ENCODE measurements at places on chromosomes 1 and 21.

DNA sequence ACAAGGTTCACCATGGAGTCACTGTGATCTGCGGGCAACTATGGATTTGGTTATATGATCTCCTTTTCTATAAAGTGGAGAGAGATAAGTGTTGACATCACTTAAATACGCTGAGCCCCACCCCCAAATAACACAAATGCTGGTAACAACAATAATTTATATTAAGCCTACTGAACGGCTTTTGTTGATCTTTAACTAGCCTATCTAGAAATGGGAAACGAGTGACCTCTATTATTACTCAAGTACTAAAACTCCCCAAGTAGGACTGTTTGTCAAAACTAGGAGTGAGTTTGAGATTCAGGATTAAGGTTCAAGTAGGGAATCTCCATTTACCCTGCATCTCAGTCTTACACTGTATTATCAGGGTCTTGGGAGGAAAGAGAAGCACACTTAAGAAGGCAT, 52.2 kb downstream of the MAP3K7CL start:
- no peak for DNase-seq

DNA sequence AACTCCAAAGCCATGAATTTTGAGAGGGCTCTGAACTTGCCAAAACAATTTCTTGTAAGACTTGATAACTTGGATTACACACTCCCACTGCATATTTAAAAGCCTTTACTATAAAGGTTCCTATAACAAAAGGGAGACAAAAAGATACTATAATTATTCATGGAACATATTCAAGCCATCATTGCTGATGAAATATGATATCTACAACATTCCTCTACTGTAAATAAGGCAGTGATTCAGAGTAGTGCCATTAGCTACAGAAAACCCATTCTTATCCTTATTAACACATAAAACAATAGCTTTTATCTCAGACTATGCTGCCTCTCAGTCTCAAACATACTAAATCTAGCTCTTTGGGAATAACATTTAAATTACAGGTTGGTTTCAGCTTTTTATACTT, 675.5 kb upstream of the CXADR start:
- DNase-seq, result no peak

GRCh38 chr1:180521474-180522212, 19.3 kb upstream of the ACBD6 start:
- no peak for DNase-seq

- DNase-seq, result peak; percentile 39
These were observed 251.6 kb downstream of the AKT3 start for GRCh38 chr1:243598433-243598832.

DNA sequence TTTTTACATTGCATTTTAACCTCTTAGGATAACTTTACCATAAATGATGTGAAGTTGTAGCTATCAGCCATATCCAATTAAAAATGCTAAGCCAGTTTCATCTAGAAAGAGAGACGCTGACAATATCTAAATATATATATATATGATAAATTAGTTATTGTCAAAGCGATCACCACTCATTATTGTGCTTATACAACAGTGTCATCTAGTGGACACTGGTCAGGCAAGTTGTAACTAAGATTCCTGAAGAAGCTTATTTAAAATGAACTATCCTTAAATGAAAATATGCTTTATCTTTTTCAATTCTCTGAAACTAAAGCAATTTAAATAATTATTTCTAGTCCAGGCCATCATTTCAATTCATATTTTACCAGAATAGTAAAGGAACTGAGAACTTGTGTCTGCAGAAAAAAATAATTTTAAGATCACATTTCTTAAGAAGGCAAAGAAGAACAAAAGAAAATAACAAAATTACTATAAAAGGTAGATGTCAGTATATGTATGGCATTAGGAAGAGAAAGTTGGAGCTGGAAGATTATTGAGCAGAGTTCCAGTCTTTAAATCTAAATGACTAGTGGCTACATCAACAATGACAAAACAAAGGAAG, 193.3 kb upstream of the SNX7 start:
- no peak for DNase-seq

DNA sequence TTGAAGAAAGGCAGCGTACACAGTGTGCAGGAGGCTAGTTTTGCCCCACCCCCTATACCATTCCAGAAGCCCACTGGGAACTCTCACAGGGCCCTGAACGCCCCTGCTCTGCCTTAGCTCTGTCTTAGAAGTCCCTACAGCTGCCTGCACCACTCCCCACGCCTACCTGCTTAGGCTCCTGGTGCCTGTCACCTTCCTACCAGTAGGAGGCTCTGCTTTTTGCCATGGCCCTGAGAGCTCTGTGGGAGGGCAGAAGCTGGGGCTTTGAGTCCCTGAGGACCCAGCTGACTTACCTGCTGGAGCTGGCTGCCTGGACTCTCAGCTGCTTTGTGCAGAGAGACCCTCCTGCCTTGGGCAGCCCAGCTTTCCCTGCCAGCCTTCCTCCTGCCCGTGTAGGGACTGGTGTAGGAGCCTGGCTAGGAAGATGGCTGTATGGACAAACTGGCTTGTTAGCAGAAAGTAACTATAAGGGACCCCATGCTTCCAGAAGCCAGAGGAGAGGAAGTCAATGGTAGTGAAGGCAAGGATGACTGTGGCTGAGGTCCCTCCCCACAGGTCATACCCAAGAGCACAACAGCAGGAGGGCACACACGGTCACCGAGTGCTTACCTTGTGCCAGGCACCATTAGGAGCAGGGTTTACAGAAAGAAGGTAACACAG, 9.8 kb upstream of the CELSR2 start:
- DNase-seq, result peak; percentile 36

- no peak for DNase-seq
These were observed 444.7 kb upstream of the NFIA start for GRCh38 chr1:60637651-60638050.

DNA sequence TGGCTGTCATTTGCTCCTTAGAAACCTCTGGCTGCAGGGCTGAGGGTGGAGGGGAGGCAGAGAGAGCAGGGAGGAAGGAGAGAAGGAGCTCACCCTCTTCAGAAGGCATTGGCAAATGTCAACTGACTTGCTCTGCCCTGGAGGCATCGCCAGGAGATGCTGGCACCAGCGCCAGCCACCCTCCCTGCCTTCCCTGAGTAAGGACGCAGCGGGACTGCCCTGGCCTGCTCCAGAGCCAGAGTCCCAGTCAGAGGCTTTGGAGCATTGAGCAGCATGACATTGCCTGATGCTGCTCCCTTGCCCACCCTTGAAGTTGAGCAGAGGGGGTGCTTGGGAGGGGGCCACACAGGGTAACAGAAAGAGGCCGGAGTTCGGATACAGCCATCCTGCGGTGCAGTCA, 62.3 kb downstream of the DISP3 start:
- no peak for DNase-seq

DNA sequence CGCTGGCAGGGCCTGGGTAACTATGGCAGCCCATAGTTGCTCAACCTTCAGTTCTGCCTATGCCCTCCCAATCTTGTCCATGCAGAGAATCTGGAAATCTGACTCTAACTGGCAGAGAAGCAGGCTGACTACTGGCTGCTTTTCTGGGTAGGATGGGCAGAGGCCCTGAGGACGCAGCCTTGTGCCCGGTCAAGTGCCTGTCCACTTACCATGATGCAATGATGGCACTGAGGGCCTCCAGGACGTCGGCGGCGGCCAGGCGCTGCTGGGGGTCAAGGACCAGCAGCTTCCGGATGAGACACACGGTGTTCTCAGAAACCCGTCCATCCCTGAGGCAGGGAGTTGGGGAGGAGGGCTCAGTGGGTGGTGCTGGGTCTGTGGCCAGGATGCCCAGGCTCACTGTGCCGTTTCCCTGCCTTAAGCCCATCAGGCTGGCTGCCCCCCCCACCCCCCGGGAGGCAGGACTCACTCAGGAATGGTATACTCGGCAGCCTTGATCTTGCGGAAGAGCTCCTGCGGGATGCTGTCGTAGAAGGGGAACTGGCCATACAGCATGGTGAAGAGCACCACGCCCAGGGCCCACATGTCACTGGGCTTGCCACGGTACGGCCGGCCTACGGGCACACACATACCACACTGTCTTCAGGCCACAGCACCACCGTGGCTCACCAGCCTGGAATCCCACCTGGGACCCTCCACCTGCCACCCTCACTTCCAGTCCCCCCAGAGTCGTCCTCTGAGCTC, 20.4 kb upstream of the EVA1B start:
- no peak for DNase-seq

GRCh38 chr1:30908696-30909364, at the start of gene SDC3:
Gene SDC3, minus strand, starts transcription at chr1:30908758. Its CDS starts 172 bp downstream, at chr1:30908586.
- DNase-seq, result no peak

DNA sequence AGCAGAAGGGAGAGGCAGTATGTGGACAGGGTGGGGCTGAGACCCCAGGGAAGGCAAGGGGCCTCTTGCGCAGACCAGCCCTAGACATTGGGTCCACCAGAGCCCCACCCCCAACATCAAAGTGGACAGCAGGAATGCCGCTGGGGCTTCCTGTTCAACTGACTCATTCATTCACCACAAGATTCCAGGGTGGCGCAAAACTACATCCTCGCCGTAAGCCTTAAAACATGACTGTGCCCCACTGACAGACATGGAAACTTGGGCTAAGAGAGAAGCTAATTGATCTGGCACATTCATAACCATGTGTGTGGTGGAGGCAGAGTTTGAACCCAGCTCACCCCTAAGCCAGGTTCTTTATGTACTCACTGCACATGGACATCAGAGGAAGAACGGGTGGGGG, 14.0 kb downstream of the COL16A1 start:
- DNase-seq, result no peak

DNA sequence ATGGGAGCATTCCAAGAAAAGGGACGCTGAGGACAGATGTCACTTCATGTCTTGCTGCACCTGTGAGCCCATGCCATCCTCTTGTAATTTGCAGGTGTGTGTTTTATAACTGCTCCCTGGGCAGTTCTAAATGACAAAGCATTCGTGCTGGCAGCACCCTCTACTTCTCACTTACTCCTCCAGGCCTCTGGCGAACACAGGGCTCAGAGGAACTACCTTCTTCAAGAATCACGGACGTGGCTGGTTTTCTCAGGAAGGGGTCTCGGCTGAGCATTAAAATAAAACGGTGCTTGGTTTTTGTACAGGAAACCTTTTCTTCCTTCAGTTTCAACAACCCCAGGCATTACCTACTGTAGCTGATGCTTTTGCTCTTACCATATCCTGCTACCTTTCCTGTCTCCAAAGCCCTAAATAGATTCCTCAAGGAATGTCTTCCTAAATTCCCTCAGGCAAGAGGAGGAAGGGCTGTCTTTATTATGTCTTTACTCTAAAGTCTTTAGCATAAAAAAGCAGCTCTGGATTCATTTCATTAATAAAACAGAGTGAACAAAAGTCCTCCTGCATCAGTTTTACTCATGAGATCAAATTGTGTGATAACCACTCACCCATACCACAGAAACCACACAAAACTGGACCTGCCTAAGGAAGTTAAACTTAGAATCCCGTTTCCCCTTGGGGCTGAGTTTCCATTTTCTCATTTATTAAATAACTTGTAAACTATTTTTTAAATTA, 79.0 kb upstream of the MAP10 start:
- no peak for DNase-seq

GRCh38 chr1:25140073-25140797, 92.1 kb downstream of the SYF2 start:
- DNase-seq, result peak; percentile 83

- DNase-seq, result peak; percentile 65
These were observed 10.0 kb upstream of the AGPAT3 start for GRCh38 chr21:43854773-43855633.

DNA sequence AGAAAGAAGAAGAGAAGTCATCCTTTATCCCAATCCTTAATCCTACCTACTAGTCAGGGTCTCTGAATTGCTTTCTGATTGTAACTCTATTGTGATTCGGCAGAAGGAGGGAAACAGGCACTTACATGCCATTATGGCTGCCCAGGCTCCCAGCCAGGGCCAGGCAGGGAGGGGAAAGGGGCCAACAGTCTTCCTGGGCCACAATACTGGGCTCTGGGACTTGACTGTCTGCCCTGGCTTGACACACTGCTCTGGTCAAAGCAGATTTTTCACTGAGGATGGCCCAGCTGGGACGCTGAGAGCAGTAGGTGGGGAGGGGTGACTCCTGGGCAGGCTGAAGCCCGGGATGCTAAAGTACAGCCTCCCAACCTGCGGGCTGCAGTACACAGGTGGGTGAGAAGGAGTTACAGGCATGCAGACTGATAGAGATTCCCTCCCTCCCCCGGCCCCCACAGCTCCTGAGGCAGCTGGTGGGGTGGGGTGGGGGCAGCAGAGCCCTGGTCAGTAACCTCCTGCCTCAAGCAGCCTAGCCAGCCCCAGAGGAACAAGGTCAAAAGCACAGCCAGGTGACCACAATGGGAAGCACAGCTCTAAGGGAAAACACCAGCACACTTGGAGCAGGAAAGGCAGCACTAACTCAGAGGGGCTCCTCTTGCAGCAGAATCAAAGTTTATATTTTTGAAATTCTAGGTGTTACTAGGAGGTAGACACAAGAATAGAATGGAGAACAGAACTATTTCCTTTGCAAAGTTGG, 25.3 kb downstream of the KCND3 start:
- no peak for DNase-seq

DNA sequence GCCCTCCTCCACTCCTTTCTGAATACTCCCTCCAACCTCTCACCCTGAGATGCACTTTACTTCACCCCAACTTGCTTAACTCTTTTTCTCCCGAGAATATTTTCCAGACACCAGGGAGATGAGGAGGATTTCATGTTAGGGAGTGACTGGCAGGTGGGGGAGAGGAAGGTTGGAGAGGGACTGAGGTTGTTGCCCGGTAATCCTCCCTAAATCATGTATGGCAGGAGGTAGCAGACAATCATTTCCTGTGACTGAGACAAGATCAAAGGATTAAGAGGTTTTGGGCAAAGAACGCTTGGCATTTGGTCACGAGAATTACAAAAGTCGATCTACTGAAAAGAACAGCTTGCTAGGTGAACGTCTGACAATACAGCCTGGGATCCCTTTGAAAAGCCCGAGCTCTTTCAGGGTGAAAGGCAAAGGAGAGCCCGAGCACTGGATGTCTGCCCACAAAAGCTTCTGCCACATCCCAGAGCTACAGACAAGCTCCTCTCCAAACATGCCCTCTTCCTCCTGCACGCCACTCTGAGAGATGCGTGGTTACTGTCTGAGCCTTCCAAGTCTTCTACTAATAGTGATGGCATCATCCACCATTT, 154.1 kb downstream of the DAB1 start:
- no peak for DNase-seq

- DNase-seq, result no peak
These were observed 169.9 kb upstream of the CACNA1E start for GRCh38 chr1:181313466-181313865.

- no peak for DNase-seq
These were observed 9.3 kb upstream of the FCAMR start for GRCh38 chr1:206979379-206980043.

- no peak for DNase-seq
These were observed 234.5 kb upstream of the HOOK1 start for GRCh38 chr1:59580257-59580656.

- no peak for DNase-seq
These were observed 79.8 kb downstream of the AK5 start for GRCh38 chr1:77361621-77362020.

DNA sequence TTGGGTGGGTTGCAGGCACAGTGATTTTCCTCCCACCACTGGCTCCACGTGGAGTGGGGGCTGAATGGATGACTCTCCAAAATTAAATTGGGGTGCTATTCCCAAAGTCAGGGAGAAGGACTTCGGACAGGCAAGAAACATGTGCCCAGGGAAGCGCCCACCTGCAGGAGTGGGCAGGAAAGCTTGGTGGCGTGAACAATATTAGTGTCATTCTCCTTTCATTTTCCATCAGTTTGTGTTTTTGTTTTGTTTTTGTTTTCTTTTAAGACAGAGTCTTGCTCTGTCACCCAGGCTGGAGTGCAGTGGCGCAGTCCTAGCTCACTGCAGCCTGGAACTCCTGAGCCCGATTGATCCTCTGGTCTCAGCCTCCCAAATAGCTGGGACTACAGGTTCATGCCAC, 30.1 kb downstream of the TOMM20 start:
- no peak for DNase-seq

Data from HL-60 (cell line).